NCI-H1105 (cell line): ENCODE measurements at places on chromosomes 6 and 20.

DNA sequence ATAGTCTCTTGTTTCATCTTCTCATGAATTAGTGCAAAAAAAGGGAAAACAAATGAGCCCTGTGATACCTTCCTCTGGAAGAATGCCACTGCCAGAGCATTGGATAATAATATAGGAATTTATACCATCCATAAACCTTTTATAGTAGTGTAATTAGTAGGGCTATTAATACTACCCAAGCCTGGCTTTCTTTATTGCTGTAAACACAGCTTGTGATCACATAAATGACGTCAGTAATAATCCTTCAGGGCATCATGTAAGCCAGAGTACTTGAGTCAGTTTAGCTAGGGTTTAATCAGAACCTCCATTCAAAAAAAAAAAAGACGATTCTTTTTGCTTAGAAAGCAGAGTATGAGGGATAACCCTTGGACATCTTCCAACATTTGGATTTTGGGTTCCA lies 264.8 kb downstream of the SLC35F1 start:
- peak; percentile 21 for DNase-seq

DNA sequence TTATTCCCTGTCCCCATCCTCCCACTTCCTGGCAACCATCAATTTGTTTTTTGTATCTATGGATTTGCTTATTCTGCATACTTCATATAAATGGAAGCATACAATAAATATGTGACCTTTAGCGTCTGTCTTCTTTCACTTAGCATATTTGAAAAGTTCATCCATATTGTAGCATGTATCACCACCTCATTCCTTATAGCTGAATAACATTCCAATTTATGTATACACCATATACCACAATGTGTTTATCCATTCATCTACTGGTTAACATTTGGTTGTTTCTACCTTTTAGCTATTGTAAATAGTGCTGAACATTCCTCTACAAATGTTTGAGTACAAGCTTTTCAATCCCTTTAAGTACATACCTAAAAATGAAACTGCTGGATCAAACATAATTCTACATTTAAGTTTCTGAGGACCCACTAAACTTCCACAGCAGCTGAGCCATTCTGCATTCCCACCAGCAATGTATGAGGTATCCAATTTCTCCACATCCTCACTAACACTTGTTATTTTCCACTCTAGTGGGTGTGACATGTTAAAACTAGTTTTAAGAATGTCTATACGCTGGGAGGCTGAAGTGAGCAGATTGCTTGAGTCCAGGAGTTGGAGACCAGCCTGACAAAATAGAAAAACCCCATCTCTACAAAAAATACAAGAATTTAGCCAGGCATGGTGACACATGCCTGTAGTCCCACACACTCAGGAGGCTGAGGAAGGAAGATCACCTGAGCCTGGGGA lies 32.9 kb downstream of the NUDT3 start:
- DNase-seq: no peak

GRCh38 chr6:6583836-6584235 lies 4.7 kb upstream of the LY86 start:
- no peak for DNase-seq

DNA sequence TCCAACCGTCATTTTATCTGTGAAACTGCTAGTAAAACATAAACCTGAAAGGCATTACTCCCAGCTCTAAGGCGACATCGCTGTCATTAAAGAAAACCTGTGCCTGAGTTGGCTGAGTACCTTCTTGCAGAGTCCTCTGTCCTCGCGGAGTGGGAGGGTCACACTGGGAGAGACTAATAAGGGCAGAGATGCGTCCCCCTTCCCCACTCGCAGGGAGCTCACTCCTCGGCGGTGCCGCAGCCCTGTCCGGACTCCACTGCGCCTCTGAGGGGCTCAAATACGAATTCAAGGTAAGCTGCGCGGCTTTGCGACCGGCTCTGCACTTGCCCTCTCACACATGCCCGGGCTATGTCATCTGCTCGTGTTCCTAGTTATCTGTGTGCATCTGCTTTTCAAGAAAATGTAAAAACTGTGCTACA lies at the start of gene COL19A1:
COL19A1 (plus strand) TSS at position 206 of the 419 bp plus-strand sequence. CDS start 13,012 bp downstream, outside the sequence.
- DNase-seq: no peak

GRCh38 chr20:12294678-12295077 lies 377.0 kb downstream of the BTBD3 start:
- no peak for DNase-seq

DNA sequence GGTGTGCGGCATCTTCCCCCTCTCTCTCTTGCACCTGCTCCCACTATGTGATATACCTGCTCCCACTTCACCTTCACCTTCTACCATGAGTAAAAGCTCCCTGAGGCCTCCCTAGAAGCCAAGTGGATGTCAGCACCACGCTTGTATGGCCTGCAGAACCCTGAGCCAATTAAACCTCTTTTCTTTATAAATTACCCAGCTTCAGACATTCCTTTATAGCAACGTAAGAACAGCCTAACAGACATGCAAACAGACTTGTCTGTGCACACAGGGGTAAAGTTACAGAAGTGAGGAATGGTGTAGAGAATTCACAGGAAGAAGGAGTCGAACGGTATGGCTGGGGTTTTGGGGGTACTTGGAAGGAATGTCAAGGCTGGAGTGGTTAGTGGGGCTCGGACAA lies 14.8 kb upstream of the TGM2 start:
- no peak for DNase-seq

- DNase-seq: no peak
These were observed 156.5 kb downstream of the CDK19 start for GRCh38 chr6:110658631-110659211.

DNA sequence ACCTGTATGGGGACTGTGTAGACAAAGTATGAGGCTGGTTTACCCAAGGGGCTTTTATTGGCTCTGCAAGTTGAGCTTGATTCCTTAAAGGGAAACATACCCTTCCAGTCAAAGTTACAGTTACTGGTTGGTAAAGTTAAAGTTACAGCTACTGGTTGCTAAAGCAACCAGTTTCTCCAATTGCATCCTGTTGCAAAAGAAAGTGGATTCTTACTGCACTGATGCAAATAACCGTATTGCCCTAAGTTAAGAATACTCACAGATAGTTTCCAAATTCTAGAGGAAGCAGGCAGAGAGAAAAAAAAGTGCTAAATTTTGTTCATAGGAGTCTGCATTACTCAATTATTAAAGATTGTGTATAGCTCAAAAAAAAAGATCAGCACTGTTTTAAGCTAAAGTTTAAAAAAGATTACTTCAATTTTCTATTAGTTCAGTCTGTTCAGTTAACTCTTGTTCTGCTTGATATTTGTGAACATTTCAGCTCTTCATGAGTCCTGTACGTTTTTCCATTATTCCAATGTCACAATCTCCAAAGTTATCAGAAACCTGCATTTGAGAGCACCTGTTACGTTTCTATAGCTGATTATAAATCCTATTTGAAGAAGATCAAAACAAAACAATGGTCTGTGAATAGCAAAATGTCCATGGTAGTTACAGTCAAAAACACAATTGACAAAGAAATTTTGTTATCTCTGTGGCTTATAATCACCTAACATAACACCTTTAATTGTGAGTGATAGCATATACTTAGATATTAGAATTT lies 8.6 kb upstream of the IL22RA2 start:
- DNase-seq: no peak

- no peak for DNase-seq
These were observed 6.8 kb downstream of the SCAND1 start for GRCh38 chr20:35947489-35947888.
